Immature natural killer cell (primary cell): ENCODE measurements at places on chromosomes 1 and 21.
A peak's percentile ranks its signal among the peaks of the same experiment; 100 is the strongest.

DNA sequence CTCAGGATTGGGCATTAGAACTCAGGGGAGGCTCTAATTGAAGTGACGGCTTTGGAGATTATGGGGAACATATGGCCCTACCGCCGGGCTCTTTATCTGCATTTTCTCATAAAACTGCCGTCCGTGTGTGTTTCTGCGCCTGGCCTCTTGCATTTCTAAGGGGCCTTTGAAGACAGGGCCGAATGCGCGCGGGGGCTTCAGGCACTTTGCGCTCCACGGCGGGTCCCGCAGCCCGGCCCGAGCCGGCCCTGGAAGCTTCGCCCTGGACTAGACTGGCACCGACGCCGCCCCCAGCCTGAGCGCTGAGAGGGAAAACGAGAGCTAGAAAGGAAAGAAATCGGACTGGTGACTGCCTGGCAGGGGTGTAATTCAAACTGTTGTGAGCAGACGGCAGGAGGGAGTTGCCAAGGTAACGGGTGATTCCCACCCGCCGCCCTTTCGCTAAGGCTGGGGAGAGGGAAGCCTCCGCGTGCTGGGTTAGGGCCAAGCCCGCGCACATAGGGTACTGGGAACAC is 120.7 kb downstream of the LMX1A start:
- DNase-seq: no peak

- no peak for DNase-seq
These were observed 38.0 kb upstream of the TIAM1 start for GRCh38 chr21:31382060-31382459.

GRCh38 chr1:202235856-202236837 is 42.5 kb downstream of the LGR6 start:
- DNase-seq: peak; percentile 60

DNA sequence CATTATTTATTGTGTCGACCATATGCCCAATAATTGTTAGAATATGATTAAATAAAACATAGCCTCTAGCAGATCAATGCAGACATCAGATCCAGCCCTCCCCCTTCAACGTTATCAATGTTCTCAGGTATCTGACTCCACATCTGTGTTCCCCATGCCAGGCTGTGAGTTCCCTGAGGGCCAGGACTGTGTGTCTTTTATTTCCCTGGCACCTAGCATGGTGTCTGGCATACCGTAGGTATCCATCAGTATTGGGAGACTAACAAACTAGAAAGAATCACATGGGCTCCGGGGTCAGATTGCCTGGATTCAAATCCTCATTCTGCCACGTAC is 48.3 kb downstream of the SDC3 start:
- no peak for DNase-seq

DNA sequence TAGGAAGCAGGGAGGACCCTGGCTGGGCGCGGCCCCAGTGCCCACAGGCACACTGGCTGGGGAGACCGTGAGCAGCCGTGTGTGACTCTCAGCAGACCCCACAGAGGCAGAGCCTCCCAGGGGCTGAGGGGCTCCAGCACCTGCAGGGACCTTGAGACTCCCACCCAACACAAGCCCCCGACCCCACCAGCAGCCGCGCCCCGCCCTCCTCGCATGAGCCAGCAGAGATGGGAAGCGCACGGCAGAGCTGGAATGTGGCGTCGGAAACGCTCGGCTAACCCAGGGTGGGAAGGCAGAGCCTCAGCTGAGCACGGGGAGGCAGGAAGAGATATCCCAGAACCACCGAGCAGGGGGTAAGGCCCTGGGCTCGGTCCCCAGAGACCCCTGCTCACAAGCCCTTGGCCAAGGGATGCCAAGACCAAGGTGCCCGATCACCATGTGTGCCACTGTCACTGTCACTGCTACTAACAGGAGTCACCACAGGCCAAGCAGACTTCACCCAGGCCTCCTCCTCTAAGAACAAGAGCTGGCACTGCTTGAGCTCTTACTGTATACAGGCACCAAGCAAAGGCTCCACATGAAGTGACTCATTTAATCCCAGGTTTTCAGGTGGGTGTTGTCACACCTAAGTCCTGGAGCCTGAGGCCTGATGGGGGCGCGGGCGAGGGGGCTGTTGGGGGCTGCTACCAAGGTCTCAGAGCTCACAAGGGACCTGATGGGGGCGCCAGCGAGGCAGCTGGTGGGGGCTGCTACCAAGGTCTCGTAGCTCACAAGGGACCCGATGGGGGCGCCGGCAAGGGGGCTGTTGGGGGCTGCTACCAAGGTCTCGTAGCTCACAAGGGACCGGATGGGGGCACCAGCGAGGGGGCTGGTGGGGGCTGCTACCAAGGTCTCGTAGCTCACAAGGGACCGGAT is 20.1 kb downstream of the MEGF6 start:
- no peak for DNase-seq

GRCh38 chr1:116474921-116475849 is 95.6 kb downstream of the CD58 start:
- no peak for DNase-seq

DNA sequence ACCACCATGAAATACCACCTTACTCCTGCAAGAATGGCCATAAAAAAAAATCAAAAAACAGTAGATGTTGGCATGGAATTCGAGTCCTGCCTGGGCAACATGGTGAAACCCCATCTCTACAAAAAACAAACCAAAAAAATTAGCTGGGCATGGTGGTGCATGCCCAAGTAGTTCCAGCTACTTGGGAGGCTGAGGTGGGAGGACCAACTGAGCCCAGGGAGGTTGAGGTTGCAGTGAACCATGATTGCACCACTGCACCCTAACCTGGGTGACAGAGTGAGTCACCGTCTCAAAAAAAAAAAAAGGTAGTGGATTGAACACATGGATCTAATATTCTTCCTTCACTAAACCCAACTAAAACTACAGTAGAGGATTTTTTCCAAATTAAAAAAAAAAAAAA is 125.9 kb downstream of the CCDC185 start:
- no peak for DNase-seq

DNA sequence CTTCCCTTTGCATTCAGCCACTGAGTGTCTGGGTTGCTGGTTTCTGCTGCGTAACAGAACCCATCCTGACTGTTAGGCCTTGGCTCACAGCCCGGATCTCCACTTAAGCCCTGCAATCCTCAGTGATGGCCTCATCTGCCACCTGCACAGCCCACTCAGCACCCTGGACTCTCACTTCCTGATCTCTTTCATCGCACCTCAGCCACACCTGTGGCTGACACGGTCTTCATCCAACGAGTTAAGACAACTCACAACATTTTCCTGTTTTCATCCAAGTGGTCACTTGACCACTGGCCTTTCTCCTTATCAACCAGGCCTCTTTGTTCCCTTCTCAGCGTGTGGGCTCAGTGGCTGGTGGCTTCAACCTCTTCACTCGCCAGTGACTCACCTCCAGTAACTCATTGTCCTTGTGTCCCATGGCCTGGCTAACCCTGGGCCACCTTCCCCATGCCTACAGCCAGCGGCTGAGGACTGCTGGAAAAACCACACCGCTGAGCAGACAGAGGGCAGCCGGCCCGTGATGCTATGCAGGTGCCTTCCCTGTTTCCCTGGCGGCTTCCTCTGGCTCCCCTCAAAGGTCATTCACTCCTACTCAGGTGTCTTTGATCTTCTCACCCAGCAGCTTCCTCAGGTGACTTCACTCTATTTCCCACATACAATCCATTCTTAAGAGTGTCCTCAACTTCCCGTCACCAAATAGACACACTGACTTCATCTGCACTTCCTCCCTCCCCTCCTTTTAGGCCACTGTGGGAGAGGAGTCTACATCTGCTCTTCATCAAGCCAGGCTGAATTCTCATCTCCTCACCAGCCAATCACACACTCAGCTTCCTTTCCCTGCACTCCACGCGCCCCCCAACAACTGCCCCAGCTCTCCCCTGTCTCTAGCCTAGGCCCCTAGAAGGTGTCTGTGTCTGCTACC is 19.9 kb upstream of the EDN2 start:
- DNase-seq: no peak

GRCh38 chr21:38661889-38662568 is 143.7 kb upstream of the ETS2 start:
- no peak for DNase-seq

DNA sequence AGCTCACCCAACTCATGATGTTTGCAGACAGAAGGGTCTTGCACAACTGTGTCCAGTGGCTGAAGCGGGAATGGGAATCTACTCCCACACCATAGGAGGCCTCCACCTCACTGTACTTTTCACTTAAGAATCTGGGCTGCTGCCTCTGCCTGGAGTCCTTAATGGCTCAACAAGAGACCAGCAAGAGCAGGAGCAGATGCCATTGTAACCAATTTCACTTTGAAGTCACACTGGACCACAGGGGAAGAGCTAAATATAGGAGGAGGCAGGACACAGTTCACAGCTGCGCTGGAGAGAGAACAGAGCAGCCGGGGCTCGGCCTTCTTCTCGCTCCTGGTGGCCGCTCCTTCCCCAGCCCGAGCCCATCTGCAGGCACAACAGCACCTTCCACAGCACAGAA is 120.4 kb downstream of the SIPA1L2 start:
- DNase-seq: no peak

DNA sequence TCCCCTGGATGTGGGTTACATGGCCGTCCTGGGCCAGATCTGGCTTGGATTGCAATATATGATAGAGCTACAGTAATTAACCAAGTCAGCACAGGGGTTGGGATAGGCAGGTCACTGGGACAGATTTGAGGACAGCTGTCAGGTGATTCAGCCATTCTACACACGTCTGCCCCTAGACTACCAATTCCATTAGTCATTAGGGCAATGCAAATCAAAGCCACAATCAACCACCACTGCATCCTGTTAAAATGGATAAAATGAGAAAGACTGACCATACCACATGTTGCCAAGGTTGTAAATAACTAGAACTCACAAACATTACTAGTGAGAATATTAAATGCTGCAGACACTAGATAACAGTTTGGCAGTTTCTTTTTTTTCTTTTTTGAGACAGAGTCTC is 16.0 kb downstream of the C21orf58 start:
- no peak for DNase-seq

GRCh38 chr1:91631718-91632330 is 131.2 kb downstream of the CDC7 start:
- DNase-seq: no peak

DNA sequence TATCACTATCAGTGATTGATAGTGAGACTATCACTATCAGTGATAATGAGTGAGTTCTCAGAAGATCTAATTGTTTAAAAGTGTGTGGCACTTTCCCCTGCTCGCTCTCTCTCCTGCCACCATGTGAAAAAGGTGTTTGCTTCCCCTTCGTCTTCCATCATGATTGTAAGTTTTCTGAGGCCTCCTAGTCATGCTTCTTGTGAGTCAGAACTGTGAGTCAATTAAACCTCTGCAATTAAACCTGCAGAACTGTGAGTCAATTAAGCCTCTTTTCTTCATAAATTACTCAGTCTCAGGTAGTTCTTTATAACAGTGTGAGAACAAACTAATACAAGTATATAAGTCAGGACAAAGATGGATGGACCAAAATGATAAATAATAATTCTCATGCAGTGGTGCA is 7.0 kb upstream of the IL23R start:
- no peak for DNase-seq

DNA sequence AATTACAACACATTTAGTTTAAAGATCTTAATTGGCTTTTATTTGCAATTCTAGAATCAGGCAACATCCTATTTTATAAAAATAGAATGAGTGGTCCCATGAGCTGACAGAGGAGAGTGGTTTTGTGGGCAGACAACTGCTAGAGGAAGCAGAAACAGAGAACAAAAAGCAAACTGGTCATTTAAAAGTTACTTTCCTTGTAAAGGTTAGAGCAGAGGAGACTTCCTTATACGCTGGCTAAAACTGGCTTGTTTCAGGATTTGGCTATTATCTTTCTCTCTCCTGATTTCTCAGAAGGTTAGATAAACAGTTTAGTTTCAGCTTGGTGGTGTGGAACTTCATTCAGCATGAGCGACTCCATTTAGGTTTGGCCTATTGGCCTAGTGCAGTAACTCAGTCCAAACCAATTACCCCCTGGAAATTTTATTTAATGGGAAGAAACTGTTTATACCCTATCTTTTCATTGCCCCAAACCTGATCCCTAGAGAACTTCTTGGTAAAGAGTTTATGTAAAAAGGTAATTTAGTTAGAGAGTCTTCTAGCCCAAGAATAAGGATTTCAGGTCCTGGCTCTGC is 32.2 kb upstream of the IL20 start:
- no peak for DNase-seq

- DNase-seq: no peak
These were observed 1.1 kb downstream of the MIA3 start for GRCh38 chr1:222618880-222619596.

- DNase-seq: peak; percentile 53
These were observed 250.2 kb upstream of the FGGY start for GRCh38 chr1:59046730-59047157.

DNA sequence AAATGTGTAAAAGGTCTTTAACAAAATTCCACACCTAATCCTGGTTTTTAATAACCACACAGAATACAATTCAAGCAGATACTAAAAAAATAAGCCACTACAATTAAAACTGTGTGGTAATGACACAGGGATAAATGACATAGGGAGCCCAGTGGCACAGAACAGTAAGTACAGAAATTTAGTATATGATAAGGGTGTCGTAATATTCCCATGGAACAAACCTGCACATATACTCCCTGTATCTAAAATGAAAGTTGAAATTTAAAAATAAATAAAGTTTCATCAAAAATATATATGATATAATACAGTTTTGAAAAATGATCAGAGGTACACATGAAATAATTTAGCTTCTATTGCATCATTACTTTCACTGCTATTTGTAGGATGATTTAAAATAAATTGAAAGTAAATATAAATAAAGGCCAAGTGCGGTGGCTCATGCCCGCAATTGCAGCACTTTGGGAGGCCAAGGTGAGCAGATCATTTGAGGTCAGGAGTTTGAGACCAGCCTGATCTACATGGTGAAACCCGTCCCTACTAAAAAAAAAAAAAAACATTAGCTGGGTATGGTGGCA is 56.5 kb downstream of the COLGALT2 start:
- no peak for DNase-seq

- DNase-seq: no peak
These were observed 95.8 kb downstream of the AJAP1 start for GRCh38 chr1:4750177-4750576.

- no peak for DNase-seq
These were observed 16.6 kb upstream of the RNF223 start for GRCh38 chr1:1090424-1091343.

DNA sequence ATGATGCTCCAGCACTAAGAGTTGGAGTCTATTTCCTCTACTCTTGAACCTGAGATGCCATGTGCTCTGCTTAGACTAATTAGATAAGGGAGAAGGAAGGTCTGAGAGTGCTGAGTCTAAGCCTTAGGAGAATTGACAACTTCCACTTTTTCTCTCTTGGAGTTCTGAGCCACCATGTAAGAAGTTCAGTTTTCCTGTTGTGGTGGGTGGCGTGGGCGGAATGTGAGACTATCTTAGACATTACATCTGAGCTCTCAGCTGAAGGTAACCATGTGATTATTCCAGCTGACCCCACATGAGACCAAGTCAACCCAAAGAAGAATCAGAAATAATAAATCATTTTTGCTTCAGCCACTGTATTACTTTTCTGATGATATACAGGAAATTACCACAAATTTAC is 404.5 kb upstream of the LRRC7 start:
- no peak for DNase-seq

DNA sequence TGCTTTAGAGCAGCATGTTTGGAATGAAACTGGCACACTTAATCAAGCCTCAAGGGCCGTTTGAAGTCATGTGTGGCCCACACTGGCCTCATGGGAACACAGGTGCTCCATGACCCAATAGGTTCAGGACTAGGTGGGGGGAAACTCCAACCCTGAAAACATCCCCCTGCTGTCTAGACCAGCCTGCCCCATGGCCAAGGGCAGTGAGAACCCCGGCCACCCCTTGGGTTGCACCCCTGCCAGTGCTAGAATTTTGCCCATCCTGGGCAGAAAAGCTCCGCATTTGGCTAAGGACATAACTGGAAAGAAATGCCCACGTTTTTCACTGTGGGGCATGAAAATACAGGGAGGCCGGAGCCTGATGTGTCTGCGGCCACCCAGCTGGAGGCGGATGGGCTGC is 6.1 kb upstream of the PTGER3 start:
- DNase-seq: no peak
